ENCODE measurements at places on chromosomes 1 and 21.

DNA sequence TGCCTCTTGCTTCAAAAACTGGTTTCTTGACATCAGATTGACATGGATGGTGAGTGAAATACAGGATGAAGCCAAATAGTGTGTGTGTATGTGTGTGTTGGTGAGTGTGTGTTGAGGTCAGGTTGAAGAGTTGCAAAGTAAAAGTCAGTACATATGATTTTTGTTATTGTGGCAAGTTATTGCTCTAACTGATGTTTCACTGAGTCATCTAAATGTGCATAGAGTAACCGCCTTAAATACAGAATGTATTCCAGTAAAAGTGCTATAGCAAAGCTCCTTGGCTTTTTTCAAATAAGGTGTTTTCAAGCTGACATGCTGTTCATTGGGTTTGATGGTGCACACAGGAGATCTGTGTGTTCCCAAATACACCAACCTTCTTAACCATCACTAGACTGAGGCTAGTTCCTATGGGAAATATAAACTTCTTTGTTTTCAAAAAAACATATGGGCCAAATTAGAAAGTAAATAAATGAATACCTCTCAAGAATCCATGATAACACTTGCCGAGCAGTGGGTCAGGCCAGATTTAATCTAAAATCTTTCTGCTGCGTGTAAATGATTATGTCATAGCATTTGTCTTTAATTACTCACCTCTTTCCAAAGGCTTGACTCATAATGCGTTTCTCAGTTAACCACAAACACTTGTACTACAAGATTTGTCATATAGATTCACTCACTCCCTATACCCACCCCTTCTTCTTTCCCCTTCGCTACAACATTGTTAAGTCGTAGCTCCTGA is 151.1 kb downstream of the LYPLAL1 start:
- DNase-seq = peak; percentile 89

DNA sequence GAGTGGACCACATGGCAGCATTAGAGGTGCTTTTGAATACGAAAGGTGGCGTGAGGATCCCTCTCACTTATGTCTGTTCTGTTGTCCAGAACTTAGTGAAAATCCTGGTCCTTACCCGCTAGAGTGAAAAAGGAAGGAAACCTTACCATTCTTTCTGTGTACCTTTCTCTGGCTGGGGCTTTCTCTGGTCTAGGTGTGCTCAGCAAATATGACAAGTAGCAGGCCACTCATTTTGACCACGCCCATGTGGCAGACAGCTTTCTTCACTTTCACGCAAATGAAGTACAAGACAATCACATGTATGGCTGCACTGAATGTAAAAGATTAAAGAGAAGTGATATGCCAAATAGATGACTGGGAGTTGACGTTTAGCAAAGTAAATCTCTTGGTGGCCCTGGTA is 131.9 kb downstream of the FGGY start:
- DNase-seq = no peak

DNA sequence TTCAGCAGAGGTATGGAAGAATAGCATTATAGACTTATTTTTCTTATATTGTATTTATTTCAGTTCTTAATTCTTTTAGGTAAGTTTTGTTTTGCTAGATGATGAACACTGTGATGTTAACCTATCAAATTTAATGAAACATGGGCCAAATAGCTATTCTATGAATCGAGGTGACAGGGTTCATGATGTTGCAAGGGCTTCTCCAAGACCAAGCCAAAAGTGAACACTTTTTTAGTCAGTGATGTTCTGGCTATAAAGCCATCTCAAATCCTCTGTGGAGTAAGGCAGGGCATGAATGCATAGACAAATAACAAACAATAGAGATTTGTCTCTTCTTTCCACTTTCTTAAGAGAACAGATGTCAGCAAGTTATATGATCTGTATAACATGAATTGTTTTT is 26.7 kb downstream of the C1orf146 start:
- DNase-seq = no peak

DNA sequence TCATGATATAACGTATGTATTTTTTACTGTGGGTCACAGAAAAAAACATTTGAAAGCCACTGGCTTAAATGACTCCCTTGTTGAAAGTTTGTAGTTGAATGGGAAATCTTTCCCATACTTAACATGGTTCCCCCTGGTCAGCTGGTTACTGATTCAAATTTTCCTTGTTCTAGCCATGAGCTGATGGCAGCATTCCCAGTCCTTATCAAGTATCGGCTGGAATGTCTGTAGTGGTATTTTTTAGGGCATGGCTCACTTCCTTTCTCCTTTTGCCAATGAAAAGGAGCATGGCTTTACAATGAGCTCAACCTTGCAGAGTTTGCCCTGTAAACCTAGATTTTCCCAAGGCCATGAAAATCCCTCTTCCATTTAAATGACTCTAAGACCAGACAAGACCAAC is 55.7 kb downstream of the GIPC2 start:
- DNase-seq = peak; percentile 66

DNA sequence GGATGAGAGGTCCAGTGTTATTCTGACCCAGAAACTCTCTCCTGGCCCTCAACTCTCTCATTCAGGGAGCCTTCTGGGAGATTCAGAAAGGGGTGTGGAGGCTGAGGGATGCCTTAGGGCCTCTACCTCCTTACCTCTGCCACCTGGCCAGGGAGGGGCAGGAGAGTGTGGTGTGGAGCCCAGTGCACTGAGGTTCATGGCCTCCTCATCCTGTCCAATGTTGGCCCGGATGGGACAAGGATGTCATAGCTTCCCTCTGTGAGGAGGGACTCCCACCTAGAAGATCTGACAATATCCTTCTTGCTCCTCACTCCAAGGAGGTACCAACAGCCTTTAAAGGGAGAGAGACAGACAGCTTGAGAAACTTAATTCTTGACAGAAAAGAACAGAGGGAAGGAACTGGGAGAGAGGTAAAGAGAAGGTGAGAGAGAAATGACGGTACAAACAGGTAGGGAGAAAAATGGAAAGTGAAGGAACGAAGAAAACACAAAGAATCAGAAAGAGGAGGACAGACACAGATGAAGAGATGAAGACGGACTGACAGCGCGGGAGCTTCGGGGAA is 779 bp downstream of the BEND5 start:
- no peak for DNase-seq

GRCh38 chr1:20079661-20080305 is 9.8 kb downstream of the PLA2G5 start:
- no peak for DNase-seq

DNA sequence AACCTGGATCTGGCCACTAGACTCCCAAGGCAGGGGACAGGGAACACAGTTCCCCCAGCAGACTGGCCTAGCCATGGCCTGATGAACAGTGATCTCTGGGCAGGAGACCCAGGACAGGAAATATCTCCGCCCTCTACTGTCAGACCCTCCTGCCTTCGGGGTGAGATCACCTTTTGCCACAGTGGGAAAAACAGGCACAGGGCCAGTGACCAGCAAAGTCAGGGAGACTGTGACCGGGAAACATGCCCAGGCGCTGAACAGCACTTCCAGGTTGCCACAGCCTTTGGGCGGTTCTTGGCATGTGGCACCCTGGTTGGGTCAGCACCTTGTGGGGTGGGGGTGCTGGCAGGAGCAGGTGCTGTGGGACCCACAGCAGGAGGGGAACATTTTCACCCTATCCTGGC is 8.9 kb upstream of the ZNF669 start:
- DNase-seq = no peak

- DNase-seq = no peak
Observed at GRCh38 chr1:200310824-200311223, 99.0 kb downstream of the ZNF281 start.

DNA sequence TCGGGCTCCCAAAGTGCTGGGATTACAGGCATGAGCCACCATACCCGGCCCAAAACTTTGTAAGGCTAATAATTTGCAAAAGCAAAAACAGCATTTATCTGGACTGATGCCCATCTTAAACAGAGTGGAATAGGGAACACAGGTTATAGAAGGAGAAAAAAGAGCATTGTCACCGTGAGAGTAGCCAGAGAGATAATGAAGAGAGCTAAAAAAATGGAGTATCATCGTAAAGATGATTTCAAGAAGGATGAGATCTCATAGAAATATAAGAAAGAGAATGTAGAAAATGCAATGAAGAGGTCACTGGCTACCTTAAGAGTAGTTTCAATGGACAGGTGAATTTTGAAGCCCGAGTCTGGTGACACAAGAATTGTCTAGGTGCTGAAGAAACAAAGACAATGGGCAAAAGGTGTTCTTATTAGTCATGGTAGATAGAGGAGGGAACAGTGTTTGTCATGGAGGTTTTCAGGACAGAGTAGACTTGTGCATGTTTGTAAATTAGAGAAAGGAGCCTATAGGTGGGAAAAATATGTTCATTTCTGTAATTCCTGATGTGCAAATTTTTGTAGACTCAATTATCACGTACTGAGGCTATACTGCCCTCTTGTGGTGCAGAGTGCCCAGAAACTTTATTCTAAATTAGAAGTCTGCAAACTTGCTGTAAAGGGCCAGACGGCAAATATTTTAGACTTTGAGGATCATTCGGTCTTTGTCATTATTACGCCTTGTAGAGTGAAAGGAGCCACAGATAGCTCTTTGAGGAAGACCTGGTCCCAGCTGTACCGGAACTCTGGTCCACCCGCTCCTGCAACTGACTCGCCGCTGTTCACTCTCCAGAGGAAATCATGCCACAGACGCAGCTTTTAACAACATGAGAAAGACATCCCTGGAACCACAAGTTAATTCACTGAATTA is 8.1 kb upstream of the TMEM183A start:
- peak; percentile 28 for DNase-seq

DNA sequence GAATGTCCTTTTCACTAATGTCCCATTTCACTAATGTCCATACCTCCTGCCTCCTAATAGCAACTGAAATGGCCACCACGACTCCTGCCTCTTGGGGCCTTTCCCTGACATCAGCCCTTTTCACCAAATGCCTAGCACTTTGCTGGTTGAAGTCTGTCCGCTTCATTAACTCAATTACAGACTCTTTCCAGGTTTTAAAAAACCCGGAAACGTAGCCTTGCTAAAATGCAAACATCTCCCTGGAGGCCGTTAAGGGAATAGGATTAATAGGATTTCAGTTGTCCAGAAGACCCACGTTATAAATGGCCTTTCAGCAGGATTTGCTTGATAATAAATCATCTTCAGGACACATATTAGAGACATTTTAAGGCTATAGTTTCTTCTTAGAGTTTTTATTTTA is 25.7 kb upstream of the ERO1B start:
- no peak for DNase-seq

- no peak for DNase-seq
Observed at GRCh38 chr1:101484689-101485338, 248.0 kb downstream of the S1PR1 start.

- no peak for DNase-seq
Observed at GRCh38 chr1:20726932-20727745, 5.4 kb downstream of the SH2D5 start.

GRCh38 chr21:45607909-45608295 is 35.6 kb upstream of the PCBP3 start:
- no peak for DNase-seq

GRCh38 chr1:168553680-168554553 is 10.1 kb upstream of the XCL2 start:
- no peak for DNase-seq

DNA sequence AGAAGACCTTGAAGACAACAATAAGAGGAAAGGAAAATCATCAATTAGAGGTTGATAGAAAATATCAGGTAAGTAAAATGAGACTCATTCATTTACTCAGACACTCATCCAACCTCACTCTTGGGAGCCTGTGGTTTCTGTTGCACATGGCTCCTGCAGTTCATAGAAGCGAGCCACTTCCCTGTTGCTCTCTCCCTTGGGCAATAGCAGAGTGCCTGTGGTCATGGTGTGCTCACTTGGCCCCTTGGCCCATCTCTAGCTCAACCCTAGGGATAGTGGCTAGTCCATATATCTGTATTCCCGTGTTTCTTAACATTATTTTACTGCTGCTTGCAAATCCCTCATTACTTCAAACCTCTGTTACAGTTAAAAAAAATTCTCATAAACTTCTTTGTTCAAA is 368.6 kb downstream of the PTPRC start:
- DNase-seq = peak; percentile 22

GRCh38 chr1:119397986-119398385 is 17.0 kb upstream of the HSD3B2 start:
- no peak for DNase-seq

GRCh38 chr1:53982763-53983104 is 35.3 kb downstream of the LDLRAD1 start:
- no peak for DNase-seq

DNA sequence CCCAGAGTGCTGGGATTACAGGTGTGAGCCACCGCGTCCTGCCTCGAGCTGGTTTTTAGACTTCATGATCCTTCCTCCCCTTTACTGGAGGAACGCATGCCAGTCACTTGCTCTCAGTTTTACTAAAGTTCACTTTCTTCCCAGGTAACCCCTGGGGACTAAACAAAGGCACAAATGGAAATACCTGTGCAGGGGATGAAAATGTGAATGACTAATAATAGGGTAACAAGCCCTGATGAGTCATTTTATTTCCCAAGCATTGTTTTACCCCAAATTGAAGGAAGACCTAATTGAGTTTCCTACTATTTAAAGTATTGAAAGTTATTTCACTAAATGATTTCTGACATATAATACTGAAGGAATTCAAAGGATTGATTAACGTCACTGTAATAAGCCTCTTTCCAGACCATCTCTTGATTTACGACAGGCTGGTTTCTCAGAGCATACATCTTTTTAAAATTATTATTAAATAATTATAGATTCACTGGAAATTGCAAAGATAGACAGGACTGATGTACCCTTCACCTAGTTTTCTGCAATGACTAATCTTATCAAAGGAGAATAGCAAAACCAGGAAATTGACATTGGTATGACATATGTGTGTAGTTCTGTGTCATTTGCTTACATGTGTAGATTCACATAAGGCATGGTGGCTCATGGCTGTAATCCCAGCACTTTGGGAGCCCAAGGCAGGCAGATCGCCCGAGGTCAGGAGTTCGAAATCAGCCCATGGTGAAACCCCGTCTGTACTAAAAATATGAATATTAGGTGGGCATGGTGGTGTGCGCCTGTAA is 53.2 kb upstream of the SOD1 start:
- peak; percentile 45 for DNase-seq

- DNase-seq = no peak
Observed at GRCh38 chr1:173856903-173857302, 10.9 kb downstream of the GAS5 start.

DNA sequence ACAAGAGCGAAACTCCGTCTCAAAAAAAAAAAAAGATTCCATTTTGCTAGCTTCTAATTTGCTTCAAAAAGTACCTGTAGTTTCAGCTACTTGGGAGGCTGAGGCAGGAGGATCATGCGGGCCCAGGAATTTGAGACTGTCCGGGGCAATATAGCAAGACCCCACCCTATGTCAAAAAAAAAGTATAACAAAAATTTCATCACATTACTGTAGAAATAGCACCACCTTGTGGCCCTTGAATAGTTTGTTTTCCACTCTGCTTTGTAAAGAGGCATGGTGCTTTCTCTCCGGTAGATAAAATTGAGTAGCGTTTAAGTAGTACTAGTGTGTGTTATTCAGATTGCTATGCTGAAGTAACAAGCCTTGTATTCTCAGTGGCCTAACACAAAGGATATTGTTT is 18.2 kb upstream of the MSTO1 start:
- peak; percentile 33 for DNase-seq

DNA sequence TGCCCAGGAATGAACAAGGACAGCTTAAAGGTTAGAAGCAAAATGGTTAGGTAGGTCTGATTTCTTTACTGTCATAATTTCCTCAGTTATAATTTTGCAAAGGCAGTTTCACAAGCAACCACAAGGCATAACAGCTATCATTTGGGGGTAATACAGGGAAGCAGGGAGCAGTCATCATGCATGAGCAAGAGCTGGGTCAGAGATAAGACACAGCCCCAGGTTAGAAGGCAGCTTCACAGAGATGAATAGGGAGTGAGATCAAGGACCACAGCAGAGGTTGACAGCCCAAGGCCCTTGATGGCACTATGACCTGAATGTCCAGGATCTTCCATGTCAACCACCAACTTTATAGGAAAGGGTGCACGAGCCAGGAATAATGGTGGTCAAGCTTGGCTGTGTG is 9.0 kb upstream of the CSRP1 start:
- DNase-seq = peak; percentile 39
